Stimulated activated memory B cell treated with anti-CD40 and anti-IgM and Interleukin-4, amounts not matched to agents 10 μg/mL and 1 μg/mL and 100 μg/mL, for 72 hours (primary cell): ENCODE measurements at places on chromosomes 3 and 15.

- no peak for ATAC-seq
These were observed 123.3 kb downstream of the MYLK start for GRCh38 chr3:123760817-123761216.

DNA sequence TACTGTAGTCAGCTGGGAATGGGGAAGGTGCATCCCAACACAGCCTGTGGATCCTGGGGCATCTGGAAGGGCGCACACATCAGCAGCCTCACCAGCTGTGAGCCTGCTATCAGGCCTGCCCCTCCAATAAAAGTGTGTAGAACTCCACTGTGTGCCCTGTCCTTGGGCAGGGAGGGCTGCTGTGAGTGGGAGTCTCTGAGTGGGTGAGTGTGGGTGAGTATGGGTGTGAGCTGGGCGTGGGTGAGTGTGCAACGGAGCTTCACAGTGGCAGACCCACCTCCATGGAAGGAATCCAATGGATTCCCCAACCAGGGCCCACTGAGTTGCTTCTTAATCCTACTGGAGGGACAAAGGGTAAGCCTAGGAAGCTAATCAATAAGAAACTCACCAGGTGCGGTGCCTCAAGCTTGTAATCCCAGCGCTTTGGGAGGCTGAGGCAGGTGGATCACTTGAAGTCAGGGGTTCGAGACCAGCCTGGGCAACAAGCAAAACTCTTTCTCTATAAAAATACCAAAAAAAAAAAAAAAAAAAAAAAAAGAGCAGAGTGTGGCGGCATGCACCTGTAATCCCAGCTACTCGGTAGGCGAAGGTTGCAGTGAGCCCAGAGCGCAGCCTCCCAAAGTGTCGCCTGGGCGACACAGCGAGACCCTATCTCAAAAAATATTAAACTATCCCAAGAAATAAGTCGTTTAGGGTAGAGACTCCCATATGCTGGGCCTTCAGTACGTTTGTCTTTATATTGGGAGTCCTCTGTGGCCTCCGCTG, 555 bp upstream of the RCCD1 start:
- no peak for ATAC-seq

DNA sequence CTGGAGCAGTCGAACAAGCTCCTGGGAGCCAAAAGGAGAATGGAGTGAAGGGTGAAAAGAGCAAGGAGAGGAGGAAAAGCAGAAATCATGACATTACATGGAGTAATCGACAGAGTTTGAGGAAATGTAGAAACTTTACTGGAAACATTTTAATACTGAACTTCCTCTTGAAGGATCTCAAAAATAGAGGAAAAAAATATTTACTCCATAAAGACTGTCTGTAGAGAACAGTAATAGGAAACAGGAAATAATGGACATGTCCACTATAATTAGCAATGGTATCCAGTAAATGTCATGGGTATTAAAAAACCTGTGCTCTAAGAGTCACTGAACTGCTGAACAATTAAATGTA, 53.0 kb downstream of the TBC1D2B start:
- ATAC-seq = no peak

DNA sequence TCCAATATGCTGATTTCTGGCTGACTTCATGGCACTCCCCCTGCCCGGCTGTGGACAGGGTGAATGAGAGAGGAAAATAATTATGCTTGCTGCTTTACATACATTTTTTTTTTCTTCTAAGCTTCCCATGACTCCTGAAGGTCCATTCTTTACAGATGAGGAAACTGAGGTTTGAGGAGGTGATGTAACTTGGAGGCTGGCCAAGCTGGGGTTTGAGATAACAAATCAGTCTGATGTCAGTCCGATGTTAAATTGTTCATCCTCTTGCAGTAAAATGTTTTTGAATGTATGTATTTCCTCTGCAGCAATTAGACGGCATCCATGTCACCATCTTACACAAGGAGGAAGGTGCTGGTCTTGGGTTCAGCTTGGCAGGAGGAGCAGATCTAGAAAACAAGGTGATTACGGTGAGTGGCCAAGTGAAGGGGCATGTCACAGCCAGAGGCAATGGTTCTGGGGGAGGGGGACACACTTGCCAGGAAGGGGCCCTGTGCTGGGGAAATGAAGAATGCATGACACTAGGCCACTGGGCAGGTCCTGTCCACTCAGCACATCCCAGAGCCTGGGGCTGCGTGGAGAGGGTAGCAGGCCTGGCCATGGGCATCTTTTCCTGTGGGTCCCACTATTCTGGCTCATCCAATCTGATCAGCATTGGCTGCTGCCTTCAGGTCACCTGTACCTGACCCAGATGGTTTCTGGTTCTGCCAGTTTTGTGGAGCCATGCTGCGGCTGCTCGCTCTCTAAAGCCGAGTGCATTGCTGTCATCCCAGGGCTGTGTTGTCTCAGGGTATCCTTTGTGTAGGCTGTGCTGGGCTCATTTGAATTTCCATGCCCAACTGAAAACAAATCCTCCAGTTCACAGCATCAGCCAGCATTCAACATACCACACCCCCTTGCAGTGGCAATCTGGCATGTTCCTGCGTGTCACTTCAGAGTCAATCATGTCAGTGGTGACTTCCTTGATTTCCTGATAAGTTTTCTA, 20.4 kb downstream of the STARD5 start:
- ATAC-seq = no peak

GRCh38 chr3:132228923-132229322, 88.3 kb upstream of the ACP3 start:
- ATAC-seq = no peak

- ATAC-seq = no peak
These were observed 74.8 kb downstream of the ABHD5 start for GRCh38 chr3:43765521-43765971.

GRCh38 chr15:63052961-63053698, 10.6 kb downstream of the TPM1 start:
- no peak for ATAC-seq

DNA sequence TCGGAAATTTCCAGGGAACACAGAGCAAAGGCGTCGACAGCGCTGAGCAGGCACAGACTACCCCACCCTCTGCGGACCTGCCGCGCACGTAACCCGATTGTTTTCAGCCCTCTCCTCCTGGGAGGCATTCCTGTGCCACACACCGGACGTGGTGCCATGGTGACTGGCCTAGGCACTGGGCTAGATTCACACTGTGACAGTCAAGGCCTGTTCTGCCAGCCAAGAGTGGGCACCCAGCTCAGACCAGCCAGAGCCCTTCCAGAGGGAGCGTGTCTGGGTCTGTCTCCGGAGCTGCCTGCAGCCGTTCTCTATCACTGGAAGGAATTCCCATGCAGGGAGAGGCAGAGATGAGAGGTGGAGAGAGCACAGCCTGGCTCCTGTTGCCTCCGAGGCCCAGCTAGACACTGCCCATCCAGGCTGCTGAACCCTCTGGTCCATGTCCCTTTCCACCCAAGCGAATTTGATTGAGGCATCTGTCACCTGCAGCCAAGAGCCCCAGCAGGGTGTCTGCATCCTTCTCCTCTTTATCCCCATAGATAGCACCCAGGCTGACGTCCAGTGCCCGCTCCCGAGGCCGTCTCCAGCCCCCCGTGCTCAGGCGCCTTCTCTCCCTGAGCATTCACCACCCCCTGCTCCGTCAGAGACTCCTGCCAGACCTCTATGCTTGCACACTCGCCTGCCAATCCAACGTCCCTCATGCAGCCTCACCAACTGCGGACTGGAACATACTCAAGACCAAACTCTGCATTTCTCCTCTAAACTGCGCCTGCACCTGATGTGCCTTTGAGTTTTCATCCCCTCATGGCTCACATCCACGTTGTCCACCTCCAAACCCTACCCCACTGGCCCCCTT, 267.5 kb downstream of the OCA2 start:
- ATAC-seq = peak; percentile 44

DNA sequence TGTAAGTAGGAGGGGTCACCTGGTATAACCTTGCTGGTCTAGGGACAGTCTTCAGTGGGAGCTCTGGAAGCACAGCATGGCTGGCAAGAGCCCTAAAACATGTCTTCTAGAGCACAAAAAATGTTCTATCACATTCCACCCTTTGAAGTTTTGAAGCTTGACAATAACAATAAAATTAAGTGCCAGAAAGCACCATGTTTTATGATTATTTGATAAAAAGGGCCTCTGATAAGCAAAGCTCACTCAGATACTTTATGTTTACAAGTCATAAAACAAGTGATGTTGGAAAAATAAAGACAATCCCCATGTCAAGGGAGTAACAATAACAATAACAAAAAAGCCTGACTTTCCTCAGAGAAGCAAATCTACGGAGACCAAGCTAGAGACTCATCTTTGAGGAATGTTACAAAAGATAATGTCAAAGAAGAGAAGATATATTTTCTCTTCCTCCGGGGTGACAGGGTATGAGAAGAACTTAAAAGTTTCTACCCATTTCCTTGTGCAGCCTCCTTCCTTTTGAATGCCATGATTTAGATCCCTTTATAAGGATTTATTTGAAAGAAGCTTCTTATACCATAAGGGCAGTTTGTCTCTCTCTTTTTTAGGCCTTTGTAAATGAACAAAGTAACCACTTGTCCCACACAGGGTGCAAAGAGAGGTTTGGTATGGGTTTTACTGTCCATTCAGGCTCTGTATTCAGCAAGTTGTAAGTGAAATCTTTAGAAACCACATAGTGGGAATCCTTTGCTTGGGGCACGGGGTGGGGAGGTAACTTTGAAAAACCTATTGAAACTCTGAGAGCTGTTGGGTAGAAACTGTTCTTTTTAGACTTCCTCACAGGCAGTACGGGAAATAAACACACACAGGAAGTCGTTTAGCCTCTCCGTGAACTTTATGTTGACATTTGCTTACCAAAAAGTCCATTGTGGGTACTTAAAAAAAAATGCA, 109.6 kb upstream of the RBMS3 start:
- ATAC-seq = no peak

DNA sequence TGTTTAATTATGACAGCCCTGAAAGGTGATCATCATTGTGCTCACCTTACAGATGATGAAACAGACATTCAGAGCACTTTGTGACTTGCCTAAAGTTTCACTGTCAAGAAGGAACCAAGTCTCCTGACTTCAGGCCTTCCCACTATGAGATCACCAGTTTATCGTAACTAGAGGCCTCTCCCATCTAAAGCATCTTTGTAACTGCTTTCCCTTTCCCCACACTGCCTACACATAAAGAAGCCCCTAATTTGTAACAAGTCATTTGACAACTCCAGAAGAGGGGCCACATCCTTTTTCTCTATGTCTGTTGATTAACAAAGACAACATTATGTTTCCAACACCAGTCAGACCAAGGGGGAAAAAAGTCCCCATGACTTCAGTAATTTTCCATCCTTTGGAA, 1.1 kb downstream of the KLHL6 start:
- peak; percentile 77 for ATAC-seq

GRCh38 chr3:58271901-58272501, 34.0 kb upstream of the RPP14 start:
- no peak for ATAC-seq

- ATAC-seq = no peak
These were observed 194.7 kb upstream of the NANOGP8 start for GRCh38 chr15:35279811-35280210.

- ATAC-seq = no peak
These were observed 288.0 kb upstream of the TLE3 start for GRCh38 chr15:70385711-70386110.

DNA sequence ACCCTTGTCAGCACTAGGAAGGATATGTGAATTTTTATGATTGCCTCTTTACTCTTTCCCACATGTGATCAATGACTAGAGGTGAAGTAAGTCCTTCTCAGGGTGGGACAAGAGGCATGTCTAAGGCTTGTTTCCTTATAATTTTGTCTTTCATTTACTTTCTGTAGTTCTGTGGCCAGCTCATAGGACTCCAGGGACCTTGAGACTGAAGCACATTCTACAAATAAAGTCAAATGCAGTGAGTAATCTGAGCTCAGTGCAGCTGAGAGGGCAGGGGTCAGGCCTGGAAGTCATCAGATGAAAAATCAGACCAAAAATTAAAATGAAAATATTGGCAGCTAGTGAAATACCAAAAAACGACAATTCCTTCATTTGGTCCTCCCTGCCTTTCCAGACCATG, 424.7 kb upstream of the THBS1 start:
- no peak for ATAC-seq

DNA sequence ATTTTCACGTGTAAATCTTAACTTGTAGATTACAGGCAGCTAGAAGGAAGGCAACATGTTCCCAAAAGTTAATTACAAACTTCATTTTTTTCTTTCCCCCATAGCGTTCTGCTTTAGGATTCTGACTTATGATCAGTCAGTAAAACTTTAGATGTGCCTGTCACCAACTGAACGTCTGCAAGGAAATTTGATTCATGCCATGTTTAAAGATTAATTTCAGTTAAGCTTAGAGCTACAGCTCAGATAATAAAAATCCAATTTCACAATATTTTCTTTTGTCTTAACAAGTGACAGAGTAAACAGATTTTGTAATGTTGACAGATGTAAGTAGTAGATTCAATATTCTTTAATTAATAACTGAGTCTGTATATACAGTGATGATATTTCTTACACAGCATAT, 253.1 kb downstream of the NFKBIZ start:
- no peak for ATAC-seq

DNA sequence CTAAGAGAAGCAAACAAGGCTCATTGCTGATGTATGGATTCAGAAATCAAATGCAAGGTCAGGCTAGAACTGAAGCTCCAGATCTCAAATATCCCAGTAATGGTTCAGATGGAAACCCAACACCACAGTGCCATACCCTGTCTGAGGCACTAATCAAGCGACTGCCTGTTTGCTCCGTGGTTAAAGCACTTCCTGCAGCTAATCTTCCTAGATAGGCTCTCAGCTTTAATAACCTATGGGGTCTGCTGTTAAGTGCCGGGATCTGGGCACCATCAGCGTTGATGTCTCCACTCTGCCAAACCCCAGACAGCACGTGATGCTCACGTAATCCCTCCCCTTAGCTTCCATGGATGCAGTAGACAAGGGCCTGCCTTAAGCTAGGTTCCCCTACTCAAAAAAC, 262.6 kb downstream of the MECOM start:
- ATAC-seq = no peak

DNA sequence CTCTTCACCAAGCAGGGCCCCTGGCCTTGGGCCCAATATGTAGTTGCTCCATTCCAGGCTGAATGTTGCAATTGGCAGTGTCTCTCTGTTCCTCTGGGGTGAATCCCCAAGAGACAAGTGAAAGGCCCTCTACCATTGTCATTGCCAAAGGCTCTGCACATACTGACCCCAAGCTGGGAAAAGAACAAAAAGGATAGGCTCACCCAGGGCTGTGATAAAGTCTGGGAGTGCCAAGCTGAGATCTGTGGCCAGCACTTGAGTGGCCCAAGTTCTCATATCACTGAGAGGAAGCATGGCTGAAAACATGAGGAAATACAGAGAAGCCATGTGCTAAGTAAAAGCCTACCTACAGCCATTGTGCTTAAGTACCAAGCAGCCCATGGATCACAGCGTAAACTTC, 612.2 kb upstream of the EPHA6 start:
- no peak for ATAC-seq

GRCh38 chr3:61561374-61562041, at the start of gene PTPRG:
PTPRG (plus strand) TSS chr3:61561571; CDS start chr3:61562288, 717 bp downstream.
- peak; percentile 71 for ATAC-seq

DNA sequence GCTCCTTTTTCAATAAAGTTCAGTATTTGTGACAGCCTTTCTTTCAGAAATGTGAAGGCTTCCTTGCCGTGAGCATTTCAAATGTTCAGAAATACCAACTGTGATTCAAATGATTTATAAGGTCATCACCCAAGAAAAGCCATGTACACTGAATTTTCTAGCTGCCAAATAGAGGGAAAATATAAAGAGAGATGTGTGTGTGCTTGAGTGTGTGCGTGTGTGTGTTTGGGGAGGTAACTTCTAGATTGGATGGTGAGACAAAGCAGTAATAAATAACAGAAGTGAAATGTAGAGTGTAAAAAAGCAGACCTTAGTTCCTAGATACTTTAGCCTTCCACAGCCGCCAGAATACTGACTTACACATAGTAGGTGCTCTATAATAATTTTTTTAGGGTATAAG, 577.4 kb downstream of the TBL1XR1 start:
- ATAC-seq = no peak

GRCh38 chr3:7388026-7388425, 527.1 kb downstream of the GRM7 start:
- no peak for ATAC-seq
